ENCODE measurements at places on chromosomes 6 and 20.

- peak; percentile 58 for DNase-seq
Measured at GRCh38 chr20:34300809-34301586, 2.2 kb downstream of the AHCY start.

GRCh38 chr6:18269253-18269652 lies 4.9 kb upstream of the DEK start:
- DNase-seq: no peak

- DNase-seq: no peak
Measured at GRCh38 chr6:116512734-116513133, 1.3 kb downstream of the CALHM5 start.

DNA sequence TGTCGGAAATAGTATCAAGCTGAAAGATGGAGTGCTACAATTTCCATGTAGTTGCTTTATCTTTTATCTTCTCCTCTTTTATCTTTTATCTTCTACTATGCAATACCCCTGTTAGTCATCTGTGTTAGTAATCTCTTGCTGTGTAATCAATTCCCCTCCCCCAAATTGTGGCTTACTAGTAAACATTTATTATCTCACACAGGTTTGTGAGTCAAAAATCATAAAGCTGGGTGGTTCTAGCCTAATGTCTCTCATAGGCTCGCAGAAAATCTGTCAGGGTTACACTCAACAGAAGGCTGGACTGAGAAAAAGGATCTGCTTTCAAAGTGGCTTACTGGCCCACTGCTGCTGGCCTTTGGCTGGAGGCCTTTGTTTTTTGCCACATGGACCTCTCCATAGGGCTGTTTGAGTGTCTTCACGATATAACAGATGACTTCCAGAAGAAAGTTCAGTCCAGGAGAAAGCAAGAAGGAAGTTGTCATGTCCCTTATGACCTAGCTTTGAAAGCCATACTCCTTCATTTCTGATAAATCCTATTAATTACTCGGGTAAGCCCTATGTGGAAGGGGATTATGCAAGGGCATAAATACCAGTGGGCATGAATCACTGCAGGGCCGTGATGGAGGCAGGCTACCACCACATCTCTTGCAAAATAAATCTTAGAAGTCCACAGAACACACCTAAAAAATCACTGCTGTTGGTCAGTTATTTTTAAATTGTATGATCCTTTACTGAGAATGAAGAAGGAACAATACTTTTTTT lies 24.5 kb upstream of the PTCHD4 start:
- no peak for DNase-seq

- DNase-seq: no peak
Measured at GRCh38 chr20:44268802-44269201, 21.7 kb downstream of the GDAP1L1 start.

DNA sequence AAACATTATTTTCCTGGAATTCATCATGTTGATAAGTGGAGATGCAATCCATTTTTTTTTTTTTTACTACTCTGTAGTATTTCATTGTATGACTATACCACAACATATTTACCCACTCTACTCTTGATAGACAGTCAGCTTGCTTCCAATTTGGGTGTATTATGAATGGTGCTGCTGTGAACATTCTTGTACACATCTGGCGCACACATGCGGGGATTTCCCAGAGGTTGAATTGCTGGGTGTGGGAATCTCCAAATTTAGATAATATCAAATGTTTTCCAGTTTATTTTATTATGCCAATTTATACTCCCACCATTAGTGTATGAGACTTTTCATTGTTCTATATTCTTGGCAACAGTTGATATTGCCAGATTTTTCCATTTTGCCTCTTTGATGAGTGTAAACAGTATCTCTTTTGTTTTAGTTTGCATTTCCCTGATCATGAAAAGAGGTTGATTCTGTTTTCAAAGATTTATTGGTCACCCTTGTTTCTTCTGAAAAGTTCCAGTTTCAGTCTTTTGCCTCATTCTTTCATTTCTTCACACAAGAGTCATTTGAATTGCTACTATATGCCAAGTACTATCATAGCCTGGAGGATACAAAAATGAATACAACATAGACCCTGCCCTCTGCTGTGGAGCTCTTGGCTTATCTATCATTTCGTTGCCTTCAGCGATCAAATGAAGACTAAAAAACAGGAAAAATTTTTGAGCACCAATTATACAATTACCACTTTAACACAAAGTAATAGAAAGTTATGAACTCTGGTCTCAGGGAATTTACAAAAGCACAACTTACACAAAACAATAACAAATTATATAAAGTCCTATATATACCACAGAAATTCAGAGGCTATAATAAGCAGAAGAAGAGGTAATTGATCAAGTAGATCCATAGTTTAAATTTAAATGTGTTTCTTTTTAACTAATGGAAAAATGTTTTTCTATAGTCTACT lies 17.1 kb upstream of the NCOA7 start:
- DNase-seq: no peak

DNA sequence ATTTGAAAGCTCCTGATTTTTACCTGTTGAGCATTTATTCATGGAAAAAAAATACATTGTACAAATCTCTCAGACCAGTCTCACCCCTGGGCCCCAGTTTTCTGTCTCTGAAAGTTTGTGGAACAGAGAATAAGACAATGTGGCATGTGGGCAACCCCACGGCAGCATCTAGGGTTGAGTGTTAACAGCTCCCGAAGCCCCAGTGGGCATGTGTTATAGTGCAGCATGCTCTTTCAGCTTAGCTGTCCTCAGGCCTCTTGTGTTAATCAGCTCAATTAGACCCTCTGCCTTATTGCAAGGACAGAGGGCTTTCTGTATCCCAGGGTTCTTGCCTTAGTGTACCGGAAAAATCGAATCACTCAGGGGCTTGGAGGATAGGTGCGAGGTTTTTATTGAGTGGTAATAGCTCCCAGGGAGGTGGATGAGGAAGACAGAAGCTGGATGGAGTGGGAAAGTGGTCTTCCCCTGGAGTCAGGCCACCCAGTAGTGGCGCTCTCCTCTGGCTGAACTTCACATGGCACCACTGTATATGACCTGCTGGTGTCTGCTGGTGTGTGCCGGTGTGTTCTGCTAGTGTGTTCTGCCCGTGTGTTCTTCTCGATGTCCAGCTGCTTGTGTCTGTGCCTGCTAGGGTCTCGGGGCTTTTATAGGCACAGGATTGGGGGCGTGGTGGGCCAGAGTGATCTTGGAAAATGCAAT lies 382.8 kb downstream of the EPM2A start:
- DNase-seq: no peak

- no peak for DNase-seq
Measured at GRCh38 chr6:81772741-81773140, 20.3 kb upstream of the TENT5A start.

DNA sequence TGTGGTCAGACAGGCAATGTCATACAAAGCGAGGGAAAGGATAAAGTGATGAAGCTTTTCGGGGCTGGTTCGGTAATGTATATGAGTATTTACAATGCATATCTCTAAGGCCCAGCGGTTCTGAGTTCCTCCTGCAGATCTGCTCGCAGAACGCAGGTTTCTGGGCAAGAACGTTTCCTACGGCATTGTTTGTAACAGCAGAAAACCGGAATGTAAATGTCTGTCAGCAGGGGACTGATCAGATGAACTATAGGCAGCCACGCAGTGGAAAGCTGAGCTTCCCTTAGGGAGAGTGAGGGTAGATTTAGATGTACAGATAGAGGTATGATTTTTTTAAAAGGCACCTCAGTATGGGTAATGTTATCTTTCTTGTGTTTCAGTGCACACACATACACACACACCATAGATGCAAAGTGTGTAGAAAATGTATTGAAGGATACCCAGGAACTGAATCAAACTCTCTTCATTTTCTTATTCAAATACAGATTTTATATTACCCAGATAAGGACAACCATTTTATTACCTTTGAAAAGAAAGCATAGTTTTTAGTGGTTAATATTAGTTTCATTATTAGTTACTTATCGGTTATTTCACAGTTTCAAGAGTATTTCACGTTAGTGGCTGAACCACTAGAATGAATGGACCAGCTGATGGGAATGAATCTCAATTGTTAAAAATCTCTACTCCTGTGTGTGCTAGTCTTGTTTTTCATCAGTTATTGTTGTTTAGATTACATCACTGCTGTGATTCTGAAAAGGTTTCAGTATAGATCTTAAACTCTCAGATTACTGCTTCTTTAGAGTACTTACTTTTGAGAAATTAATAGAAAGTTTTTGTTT lies 56.2 kb downstream of the SNX9 start:
- no peak for DNase-seq

- no peak for DNase-seq
Measured at GRCh38 chr20:44403194-44404112, 48.0 kb downstream of the HNF4A start.

- no peak for DNase-seq
Measured at GRCh38 chr6:149904661-149905370, 6.9 kb upstream of the RAET1E start.

DNA sequence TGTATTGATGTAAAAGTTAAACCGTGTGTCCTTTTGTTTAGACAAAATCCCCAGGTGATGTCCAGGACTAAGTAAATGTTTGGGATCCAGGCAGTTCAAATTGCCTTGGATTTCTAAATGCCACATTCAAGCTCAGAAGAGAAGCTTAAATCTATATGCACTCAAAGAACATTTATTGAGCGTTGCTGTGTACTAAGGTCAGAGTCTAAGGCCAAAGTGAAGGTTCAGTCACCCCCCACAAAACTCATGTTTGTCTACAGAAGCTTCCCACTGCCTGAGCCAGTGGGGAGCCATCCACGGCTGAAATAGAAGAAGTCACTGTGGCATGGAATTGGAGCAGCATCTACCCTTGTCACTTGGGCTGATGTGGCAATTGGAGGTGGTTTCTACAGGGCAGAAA lies 70.7 kb upstream of the INSM1 start:
- DNase-seq: no peak

GRCh38 chr6:151875524-151875923 lies 68.0 kb downstream of the ESR1 start:
- DNase-seq: no peak

DNA sequence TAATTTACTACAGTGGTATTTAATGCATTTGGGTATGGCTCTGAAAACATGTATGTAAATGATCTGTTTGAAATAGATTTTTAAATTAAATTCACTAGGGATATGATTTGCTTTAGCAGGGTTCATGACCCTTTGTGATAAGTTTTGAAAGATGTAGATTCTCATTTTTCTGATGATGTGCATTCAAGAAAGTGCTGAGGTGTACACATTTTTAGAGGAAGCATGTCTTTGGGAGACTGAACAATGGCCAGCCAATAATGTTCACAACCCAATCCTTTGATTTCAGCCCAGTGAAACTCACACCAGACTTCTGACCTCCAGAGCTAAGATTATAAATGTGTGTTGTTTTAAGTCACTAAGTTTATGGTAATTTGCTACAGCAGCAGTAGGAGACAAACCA lies 71.1 kb downstream of the TMEM244 start:
- no peak for DNase-seq

DNA sequence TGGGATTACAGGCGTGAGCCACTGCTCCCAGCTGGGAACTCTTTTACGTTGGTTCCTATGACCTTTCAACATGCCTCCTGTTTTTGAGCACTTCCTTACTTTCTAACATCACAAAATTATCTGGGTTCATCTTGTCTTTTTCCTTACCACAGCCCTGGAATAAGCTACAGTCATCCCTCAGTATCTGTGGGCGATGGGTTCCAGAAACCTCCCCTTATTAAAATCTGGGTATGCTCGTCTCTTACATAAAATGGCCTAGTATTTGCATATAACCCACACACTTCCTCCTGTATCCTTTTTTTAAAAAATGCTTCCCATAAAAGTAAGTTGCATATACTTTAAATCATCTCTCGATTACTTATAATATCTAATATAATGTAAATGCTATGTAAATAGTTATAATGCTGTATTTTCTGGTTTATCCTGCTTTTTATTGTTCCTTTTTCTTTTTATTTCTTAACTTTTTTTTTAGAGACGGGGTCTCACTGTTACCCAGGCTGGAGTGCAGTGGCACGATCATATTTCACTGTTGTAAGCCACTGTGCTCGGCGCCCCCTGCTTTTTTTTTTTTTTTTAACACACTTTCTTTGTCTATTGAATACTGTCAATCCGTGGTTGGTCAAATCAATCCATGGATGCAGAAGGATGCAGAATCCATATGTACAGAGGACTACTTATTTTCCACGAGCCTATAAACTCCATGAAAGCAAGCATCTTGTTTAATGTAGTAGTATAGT lies 9.2 kb downstream of the RPF2 start:
- DNase-seq: no peak

GRCh38 chr6:139153855-139154254 lies 19.0 kb downstream of the HECA start:
- no peak for DNase-seq

DNA sequence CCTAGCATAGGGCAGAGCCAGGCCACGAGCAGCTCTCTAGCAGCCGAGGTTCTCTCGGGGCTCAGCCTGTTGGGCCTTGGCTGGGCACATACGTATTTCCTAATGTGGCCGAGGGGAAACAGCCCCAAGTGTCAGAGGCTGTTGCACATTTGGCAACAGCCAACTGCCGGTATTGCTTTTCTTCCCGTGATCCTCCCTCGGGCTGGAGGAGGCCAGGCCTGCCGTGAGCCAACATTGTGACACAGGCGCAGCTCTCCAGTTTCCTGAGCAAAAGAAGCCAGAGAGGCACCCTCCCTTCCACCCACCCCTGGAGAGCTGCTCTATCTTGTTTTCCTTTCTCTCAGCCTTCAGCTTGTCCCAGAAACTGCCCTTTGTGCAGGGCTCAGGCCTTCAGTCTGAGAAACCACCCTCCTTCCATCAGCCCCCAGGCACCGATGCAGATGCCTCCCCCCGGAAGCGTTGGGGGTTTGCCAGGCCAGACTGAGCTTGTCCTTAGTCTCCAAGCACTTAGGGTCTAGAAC lies 5.1 kb upstream of the BPI start:
- peak; percentile 78 for DNase-seq

GRCh38 chr6:43089467-43089866 lies 13.4 kb downstream of the PTK7 start:
- no peak for DNase-seq

- no peak for DNase-seq
Measured at GRCh38 chr20:52433326-52434040, 241.9 kb upstream of the ZFP64 start.

- DNase-seq: no peak
Measured at GRCh38 chr20:63080811-63081210, 74.0 kb upstream of the BHLHE23 start.

DNA sequence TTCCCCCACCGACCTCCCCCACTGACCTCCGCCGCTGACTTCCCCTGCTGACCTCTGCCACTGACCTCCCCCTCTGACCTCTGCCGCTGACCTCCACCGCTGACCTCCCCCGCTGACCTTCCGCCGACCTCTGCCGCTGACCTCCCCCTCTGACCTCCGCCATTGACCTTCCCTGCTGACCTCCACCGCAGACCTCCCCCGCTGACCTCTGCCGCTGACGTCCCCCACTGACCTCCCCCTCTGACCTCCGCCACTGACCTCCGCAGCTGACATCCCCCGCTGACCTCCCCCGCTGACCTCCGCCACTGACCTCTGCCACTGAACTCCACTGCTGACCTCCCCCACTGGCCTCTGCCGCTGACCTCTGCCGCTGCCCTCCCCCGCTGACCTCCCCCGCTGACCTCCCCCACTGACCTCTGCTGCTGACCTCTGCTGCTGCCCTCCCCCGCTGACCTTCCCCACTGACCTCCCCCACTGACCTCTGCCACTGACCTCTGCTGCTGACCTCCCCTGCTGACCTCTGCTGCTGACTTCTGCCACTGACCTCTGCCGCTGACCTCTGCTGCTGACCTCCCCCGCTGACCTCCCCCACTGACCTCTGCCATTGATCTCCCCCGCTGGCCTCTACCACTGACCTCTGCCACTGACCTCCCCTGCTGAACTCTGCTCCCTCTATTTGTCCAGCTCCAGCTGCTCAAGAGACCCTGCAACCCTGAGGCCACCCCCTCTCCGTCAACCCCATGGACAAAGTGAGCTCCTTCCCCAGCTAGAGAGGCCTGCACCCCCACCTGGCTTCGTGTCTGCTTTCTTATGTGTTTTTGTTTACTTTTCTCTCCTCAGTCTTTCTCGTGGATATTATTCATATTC lies 91.4 kb upstream of the AFDN start:
- DNase-seq: no peak

Data from tongue (tissue), 3 donors.